ENCODE measurements at places on chromosomes 13 and 19.
A peak's percentile ranks its signal among the peaks of the same experiment; 100 is the strongest.

DNA sequence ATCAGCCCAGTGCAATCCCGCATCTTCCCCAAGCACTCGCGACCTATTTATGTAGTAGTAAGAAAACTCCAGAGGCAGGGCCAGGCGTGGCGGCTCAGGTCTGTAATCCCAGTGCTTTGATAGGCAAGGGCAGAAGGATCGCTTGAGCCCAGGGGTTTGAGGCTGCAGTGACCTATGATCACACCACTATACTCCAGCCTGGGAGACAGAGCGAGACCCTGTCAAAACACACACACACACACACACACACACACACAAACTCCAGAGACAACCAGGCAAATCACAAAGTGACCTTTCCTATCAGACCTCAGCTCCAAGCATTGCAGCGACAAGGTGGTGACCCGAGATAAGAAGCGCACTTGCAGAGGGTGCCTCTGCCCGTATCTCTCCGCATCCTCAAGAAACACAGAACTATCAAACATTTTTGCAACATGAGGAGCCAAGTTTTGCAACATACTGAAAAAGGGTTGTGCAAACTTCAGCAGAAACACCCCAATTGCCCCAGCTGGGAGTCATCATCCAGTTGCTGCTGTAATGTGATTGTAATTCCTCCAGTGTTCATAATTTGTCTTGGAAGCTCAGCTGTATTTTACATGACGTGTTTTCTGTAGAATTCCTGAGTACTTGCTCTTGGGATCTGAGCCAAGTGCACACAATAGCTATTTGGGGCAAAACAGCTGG lies 8.7 kb upstream of the KLF2 start:
- DNase-seq: no peak

DNA sequence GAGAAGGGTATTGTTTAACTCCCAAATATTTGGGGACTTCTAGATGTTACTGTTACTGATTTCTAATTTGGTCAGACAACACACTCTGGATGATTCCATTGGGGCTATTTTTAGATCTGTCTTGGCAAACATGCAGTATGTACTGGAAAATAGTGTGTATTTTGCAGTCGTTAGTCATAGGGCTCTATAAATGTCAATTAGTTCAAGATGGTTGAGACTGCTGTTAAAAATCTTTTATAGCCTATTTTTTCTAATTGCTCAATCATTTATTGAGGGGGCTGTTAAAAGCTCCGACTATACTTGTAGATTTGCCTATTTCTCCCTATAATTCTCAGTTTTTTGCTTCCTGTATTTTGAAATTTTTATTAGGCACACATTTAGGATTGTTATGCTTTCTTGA lies 31.4 kb downstream of the PPP5C start:
- no peak for DNase-seq

- no peak for DNase-seq
Measured at GRCh38 chr13:80924596-80924995, 583.7 kb upstream of the SPRY2 start.

- DNase-seq: peak; percentile 71
Measured at GRCh38 chr19:45059258-45059965, 16.9 kb downstream of the ZNF296 start.

GRCh38 chr13:49302817-49303216 lies 55.1 kb downstream of the CDADC1 start:
- no peak for DNase-seq

GRCh38 chr13:44660050-44660449 lies 83.9 kb upstream of the TSC22D1 start:
- DNase-seq: no peak

DNA sequence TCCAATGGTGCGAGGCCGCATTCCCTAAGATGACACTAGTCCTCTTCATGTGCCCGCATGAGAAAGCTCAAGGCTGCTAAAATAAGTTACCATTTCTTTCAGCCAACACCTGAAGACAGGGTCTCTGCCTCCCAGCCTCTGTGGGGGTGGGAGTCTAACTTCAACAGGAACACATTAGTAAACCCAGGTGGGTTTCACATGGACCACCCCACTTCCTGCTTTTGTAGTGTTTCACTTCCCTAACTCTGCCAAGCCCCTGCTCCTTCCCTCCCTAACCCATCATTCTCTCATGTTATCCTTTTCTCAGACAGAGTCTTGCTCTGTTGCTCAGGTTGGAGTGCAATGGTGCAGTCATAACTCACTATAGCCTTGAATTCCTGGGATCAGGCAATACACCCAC lies 783.6 kb downstream of the UQCRFS1 start:
- no peak for DNase-seq

- no peak for DNase-seq
Measured at GRCh38 chr19:53091413-53092254, 11.6 kb downstream of the ZNF160 start.

- DNase-seq: no peak
Measured at GRCh38 chr13:113653264-113654174, 4.5 kb downstream of the ATP4B start.

GRCh38 chr13:50580684-50581305 lies 262.7 kb downstream of the DLEU7 start:
- no peak for DNase-seq

GRCh38 chr13:70527599-70527998 lies 419.3 kb upstream of the KLHL1 start:
- no peak for DNase-seq

DNA sequence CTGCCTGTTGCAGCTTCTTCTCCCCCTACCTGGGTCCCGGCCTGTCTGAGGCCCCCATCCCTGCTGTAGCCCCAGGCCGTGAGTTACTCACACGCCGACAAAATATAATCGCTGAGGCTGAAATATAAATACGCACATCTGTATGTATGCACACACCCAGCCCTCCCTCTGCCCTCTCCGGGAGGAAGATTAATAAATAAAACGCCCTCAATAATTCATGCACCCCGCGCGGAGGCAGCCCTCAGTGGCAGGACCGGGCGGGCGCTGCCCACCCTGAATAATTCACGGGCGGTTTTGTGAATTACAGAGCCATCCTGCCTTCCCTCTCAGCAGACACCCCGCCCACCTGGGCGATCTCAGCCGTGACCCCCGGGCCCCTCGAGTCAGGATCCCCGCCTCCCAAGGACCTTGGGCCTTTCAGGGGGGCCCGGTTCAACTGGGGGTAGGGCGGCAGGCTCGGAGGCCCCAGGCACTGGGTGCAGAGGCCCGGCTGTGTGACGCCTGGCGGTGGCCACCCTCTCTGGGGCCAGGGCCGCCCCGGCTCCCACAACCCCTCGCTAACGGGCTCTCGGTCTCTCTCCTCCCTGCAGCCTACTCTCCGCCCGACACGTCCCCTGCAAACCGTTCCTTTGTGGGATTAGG lies 24.2 kb downstream of the SMIM24 start:
- DNase-seq: no peak

GRCh38 chr13:110756219-110756631 lies 42.7 kb downstream of the ING1 start:
- DNase-seq: no peak

DNA sequence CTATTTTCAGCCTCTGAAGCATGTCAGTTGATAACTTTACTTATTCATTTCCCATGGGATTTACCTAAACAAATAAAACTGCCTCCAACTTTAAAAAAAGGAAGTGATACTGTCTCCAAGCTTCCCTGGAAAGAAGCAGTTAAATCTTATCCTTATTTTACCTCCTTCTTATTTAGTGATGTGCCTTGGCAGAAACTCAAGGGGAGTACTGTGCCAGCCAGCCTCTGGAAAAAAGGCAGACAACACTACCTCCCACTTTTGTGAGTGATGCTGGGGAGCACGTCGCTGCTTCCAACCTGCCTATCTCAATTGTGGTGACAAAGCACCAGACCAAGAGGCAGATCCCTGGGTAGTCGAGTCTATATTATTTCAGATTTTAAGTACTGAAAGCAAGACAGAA lies 765.6 kb downstream of the DIAPH3 start:
- DNase-seq: no peak
